ENCODE measurements at places on chromosomes 2 and 18.

DNA sequence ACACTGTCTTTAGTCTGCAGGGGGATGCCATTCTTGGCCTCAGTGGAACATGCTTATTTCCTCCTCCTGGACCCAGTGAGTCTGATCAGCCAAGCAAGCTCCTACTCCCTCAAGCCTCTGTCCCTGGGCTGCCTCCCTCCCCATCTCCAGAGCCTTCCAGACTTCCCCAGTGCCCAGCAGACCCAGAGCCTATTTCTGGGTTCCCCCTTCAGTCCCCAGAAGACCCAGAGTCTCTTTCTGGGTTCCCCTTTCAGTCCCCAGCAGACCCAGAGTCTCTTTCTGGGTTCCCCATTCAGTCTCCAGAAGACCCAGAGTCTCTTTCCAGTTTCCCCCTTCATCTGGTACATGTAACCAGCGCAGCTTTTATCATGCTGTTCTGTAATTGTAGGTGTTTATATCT, 17.0 kb upstream of the PKDCC start:
- DNase-seq: no peak

- DNase-seq: no peak
Observed at GRCh38 chr2:177405029-177405692, 12.6 kb downstream of the AGPS start.

DNA sequence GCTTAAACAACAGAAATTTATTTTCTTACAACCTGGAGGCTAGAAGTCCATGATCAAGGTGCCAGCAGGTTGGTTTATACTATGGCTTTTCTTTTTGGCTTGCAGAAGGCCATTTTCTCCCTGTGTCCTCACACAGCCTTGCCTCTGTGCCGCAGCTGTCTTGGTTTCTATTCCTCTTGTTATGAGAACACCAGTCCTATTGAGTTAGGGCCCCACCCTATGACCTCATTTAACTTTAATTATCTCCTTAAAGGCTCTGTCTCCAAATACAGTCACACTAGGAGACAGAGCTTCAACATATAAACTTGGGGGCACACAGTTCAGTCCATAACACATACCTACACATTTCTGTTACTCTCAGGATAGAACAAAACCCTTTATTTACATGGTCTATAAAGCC, 17.3 kb upstream of the RHOB start:
- DNase-seq: no peak

DNA sequence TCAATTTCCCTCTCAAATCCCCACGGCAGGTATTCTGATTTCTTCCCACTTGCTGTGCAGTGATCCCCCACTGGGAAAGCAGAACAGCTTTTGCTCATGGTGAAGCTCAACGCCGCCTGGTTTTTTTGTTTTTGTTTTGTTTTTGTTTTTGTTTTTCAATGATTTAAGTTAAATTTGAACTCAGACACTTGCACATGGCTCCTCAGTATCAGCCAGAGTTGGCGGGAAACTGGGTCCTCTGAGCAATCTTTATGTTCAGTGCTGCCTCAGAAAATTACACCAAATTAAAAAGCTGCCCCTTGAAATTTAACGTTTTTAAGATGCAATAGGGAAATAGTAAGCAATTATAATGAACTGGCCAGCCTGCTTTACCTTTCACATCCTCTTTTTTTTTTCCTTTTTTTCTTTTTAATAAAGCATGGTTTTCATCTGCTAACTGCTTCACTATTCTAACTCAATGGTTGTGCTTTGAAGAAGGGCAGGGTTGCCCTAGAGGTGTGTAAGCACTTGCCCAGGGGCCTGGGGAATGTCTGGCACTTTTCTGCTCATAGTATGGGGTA, 277.0 kb upstream of the HNRNPA3 start:
- DNase-seq: no peak

DNA sequence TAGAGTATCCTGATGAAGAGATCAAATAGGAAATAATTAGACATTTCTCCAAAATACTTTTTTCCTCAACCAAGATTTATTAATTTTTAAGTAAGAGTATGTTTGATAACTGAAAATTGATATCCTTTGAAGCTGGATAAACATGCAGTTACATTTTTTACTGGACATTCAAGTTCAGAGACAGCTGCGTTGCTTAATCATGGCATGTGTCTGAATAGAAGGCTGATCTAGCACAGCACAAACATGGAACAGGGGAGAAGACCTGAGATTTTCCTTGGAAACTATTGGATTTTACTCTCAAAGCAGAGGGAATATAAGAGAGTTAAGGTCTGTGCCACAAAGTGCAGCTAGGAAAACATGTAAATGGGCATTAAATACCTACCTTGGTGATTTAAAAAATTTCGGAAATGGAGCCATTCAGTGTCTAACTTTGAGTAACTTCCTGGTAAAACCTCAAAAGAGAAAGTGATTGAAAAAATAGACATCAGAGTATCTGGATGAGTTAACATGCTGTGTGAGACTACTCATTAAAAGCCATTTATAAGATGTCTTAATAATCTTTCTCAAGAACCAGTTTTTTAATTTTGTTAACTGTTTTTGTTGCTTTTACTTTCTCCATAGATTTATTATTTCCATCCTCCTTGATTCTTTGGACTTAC, 31.8 kb downstream of the CRIM1 start:
- no peak for DNase-seq

DNA sequence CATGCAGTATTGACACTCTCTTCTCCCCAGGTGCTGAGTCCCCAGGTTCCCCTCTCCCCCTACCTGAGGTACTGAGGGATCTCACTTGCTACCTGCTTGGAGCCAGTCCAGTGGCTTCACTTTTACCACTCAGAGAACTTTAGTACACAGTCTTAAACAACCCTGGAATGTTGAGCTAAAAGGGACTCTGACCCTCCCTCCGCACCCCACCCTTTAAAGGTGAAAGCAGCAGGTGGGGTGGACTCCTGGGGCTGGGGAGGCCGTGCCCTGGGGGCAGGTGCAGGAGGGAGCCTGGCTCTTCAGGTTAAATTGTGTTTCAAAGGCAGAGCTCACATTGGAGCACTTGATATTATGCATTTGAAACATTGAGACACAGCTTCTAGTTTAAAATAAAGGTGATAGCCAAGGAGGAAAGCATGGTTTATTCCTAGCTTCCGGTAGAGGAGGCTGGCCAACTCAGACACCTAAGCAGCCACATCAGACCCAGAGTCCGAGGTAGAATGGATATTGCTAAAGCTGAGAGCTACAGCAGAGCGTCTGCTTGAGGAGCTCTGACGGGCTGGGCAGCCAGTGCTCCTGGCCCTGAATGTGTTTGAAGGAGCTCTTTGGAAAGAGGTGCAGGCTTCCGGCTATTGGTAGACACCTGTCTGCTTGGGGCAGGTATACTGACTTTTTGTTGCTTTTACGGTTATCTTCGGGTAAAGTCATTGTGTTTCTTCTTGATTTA, 196.4 kb downstream of the AGAP1 start:
- DNase-seq: no peak

- DNase-seq: no peak
Observed at GRCh38 chr18:10330428-10330827, 124.0 kb upstream of the APCDD1 start.

DNA sequence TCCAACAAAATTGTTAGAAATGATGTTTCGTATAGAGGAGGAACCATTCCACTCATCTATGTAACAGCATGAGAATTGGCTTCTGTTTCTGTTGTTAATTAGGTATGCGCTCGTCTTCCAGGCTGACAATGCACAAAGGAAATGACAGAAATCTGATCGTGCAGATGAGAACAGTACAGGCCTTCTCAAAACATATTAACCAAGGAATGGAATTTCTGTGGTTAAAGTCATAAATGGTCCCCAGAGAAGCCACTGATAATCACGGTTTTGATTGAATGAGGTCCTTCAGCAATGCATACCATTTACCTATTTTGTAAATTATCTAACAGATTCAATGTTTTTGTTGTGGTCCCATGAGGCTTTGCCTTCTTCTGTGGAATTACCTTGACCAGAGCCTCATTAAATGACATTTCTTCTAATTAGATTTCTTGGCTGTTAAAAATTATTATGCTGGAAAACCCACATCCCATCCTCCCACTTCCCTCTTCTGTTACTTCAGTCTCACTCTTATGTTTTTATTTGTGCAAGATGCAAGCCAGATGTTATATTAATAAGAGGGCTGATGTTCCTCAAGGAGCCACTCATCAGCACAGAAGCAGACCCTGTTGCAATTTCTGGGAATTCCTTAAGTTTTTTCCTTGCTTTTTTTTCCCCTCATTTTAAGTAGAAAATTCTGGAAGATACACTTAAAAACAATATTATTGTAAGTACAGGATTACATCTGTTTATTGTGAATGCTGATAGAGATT, 395.8 kb downstream of the PID1 start:
- no peak for DNase-seq

DNA sequence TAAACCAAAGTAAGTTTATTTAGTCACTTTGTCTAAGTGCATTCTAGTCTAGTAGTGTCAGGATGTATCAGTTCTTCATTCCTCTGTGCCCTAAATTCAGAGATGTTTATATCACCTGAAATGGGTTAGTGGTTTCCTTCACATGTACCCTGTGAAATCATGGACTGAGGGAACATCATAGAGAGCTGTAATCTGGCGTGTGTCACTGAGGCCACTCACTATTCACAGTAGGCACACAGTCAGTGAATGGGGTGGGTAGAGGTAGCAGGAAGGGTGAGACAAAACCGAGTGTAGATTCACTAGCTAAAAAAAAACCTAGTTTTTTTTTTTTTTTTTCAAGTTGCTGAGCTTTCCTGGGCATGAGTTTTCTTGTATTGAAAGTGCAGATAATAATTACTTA, 5.6 kb downstream of the KIF5C start:
- no peak for DNase-seq

DNA sequence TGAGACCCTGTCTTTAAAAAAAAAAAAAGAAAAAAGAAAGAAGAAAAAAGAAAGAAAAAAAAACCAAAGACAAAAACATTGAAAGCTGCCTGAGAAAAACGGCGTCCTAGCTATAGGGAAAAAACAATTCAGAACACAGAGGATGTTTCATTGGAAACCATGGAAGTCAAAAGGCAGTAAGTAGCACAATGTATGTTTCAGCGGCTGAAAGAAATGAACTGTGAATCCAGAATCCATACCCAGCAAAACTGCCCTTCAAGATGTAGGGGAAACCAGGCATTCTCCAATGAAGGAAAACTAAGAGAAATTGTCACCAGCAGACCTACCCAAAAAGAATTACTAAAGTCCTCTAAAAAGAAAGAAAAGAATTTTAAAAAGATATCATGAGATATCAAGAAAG, 27.6 kb downstream of the EVA1A start:
- no peak for DNase-seq

- DNase-seq: no peak
Observed at GRCh38 chr2:154289870-154290269, 408.6 kb upstream of the KCNJ3 start.

GRCh38 chr2:128154225-128154624, 63.2 kb downstream of the UGGT1 start:
- DNase-seq: no peak

GRCh38 chr2:242056026-242056425, 186.5 kb downstream of the RTP5 start:
- peak; percentile 0 for DNase-seq

DNA sequence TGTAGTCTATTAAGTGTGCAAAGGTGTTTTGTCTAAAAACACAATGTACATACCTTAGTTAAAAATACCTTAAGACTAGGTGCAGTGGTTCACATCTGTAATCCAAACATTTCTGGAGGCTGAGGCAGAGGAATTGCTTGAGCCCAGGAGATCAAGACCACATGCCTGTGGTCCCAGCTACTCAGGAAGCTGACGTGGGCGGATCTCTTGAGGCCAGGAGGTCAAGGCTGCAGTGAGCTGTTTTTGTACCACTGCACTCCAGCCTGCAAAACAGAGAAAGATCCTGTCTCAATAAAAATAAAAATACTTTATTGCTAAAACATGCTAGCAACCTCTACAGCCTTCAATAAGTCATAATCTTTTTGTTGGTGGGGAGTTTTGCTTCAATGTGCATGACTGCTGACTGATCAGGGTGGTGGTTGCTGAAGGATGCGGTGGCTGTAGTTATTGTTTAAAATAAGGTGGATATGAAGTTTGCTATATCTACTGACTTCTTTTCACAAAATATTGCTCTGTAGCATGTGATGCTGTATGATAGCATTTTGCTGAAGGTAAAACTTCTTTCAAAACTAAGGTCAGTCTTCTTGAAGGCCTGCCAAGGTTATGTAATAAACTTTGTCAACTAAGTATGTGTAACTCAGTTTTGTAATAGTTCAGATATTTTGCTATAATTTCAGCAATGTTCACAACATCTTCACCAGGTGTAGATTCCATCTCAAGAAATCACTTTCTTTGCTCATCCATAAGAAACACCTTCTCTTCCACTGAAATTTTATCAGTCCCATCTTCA, 1238.0 kb upstream of the NRXN1 start:
- no peak for DNase-seq

- no peak for DNase-seq
Observed at GRCh38 chr2:113164930-113165585, 8.7 kb upstream of the PSD4 start.

- DNase-seq: no peak
Observed at GRCh38 chr2:202847693-202848524, 23.7 kb downstream of the ICA1L start.

GRCh38 chr2:218074031-218074430, 5.0 kb downstream of the RUFY4 start:
- peak; percentile 40 for DNase-seq

DNA sequence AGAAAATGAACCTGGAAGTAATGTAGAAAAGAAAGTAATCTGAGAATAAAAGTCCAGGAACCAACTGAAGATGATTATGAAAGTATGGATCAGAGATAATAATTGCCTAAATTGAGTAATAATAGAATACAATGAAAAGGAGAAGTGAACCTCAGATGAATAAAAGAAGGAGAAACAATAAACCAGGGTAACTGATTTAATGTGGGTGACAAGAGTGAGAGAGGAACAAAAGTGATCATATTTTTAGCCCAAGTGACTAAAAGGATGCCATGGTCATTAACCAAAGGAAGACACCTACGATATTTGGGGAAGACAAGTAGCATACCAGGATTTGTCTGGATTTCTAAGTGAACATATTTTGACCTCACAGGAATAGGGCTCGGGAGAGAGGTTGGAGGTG, 600.6 kb downstream of the RNF144A start:
- DNase-seq: no peak

DNA sequence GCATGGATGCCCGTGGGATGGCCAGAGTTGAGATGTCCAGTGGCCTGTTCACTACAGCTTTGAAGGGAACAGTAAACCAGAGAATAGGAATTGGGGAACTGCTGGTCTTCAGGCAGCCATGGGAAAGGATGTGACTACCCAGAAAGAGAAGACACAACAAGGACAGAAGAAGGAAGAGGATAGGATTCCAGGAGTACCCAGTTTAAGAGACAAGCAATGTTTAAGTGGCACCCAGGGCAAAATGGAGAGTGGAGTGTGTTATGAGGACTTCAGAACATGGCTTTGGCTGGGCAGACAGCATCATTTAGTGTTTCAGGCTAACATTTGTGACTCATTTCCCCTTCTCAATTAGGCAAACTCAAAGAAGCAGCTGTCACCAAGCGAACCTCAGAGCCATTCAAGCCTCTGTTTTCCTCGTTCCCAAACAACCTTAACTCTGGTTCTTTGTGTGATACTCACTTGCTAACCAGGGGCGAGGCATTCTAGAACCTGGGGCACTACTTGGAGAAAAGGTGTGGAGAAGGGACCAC, 4.0 kb upstream of the FAM124B start:
- no peak for DNase-seq

Measured in activated CD4-positive, alpha-beta memory T cell treated with anti-CD3 and anti-CD28 coated beads, Interleukin-2, amount 10 ng/mL, durations not matched to agents 7 days and 5 days (primary cell).